Activated naive CD8-positive, alpha-beta T cell treated with anti-CD3 and anti-CD28 coated beads for 36 hours (primary cell): ENCODE measurements at places on chromosomes 13 and 19.

DNA sequence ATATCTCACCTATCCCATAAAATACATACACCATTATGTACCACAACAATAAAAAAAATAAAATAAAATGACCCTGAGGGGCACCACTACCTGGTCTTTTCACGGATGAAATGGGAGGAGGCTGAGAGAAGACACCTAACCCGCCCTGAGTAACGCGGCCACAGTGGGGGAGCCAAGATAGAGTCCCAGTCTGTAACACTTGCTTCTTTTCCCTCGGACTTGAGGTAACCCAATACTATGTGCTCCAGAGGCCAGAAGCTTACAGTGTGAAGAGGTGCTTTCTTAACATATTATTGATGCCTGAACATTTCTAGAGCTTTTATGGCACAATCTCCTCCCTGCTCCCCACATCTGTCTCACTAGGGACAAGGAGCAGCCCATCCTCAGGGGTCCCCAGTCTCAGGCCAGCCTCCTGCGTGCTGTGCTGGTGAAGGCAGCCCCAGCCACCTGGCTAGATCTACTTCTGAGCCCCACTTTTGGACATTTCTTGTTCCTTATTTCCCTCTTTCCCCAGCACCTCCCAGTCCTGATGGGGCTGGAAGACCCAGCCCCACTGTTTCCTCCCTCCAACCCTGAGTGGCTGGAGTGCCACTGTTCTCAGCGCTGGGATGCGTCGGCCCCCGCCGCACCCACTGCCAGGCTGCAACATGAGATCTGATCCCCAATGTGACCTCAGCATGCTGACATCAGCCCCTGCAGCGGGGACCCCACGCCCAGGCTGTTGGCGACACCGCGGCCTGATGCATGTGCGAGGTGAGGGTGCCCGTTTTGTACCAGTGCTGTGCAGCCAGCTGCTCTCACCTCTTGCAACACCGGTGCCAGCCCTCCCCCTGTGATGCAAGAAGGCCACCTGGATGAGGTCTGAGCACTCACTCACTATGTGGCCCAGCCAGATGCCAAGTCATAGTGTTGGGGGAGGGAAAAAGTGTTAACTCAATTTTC, 143.3 kb downstream of the DCLK1 start:
- DNase-seq = no peak

- no peak for DNase-seq
Measured at GRCh38 chr19:11198175-11198534, 810 bp upstream of the KANK2 start.

GRCh38 chr19:38412961-38413360, 10.1 kb downstream of the FAM98C start:
- no peak for DNase-seq

DNA sequence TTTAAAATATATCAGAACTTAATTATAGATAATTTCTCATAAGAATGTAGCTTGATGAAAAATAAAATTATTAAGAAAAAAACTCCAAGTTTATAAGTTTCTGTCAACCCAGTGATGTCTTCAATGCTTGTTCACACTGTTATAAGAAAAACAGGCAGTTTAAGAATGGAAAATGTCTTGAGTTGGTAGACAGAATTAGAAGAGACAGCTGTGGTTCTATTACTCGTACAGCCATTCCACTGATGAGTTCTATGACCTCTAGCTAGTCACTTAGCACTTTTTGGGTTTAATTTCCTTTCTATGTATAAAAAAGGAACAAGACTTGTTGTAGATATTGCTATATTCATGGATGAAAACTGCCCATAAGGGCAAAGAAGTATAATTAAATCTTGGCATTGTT, 1013.1 kb upstream of the ATXN8OS start:
- no peak for DNase-seq

DNA sequence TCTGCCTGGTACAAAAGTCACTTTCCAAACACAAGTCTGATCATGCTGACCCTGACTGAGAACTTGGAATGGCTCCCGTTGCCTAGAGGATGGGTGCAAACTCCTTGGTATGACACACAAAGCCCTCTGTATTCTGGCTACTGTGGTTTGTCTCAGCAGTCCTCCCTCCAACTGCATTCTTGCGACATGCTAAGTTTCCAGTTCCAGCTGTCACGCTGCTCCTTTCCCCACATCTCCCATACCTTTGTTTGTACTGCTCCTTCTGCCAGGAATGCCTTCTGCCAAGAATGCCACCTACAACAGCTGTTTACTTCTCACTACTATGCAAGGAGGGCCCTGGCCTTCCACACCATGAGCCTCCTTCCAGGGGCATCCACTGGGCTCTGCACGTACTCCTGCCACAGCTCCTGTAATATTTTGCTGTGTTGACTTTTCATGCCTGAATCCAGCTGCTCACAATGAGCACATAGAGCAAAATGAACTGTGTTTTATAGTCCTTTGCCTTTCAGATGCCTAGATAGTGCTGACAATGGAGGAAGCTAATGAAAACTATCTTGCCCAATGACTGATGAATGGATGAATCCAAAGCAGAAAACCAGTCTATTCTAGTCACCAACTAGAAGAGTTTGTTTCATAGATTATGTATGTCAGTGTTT, 543.7 kb downstream of the EFNB2 start:
- DNase-seq = no peak

- peak; percentile 2 for DNase-seq
Measured at GRCh38 chr13:98143157-98143553, 261 bp downstream of the FARP1 start.

DNA sequence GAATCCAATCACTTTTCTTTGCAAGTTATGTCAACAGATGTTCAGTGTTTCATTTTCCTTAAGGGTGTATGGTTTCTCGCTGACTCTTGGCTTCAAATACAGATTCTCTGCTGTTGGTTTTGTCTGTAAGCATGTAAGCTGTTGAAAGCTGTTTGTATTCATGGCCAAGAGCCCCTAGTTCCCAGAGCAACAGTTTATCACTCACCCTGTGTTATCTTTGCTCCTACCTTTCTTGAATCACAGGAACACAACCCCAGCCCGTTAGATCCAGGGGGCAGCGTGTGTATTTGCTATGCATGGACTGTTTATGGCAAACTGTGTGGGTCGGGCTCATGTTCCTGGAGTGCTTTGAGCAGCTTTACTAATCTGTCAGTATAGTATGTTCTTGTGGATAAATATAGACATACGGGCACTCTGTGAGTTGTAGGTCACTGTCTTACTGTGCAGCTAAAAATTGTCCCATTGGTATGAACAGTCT, 28.9 kb downstream of the FRY start:
- DNase-seq = no peak

DNA sequence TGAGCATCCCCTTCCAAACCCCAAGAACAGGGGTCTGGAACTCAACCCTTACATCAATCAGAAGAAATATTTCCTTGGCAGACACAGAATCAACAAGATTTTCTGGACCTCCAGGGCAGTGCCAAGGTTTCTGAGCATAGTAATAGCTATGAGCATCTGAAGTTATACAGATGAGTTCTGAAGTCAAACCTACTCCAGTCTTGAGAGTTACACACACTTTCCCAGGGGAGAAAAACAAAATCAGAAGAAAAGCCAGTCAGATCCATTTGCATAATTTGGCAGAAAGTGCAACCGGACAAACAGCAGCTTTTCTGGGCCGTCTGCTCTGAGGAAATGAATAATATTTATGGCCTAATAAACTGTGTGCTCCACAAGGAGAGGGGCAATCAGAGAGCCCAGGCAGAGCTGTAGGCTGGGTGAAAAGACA, 93.1 kb downstream of the KL start:
- no peak for DNase-seq

- no peak for DNase-seq
Measured at GRCh38 chr19:42498169-42498757, 30.0 kb downstream of the CEACAM1 start.

DNA sequence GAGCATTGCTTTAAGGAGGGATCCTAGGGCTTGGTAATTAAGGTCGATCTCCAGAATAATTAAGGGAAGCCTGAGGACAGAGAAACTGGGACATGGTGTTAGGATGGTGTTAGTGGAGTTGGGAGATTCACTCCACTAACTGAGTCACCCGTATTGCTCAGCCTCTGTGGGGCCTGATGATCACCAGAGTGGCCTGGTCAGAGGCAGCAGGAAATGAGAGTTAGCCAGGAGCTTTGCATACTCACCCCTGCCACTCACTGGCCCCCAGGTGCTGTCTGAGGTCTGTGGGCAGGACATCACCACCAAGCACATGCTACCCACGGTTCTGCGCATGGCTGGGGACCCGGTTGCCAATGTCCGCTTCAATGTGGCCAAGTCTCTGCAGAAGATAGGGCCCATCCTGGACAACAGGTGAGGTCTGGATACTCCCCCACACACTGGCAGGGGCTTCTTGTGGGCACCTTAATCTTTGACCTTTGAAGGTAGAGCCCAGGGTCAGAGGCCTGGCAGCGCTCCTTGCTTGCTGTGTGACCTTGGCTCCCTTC, 32.1 kb downstream of the PPP2R1A start:
- no peak for DNase-seq

DNA sequence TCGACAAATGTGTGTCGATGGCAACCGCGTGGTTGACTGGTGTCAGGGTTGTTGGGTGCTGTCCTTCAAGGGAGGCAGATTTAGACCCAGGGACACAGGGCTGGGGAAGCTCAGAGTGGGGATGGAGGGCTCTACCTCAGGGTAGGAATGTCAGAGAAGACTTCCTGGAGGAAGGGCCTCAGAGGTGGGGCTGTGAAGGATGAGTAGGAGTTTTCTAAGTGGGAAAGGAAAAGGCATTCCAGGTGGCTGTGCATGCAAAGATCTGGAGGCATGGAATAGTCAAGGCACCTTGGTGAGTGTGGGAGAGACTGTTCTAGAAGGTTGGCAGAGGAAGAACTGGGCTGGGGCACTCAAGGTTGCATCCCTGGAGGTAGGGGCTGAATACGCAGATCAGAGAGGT, 2.0 kb downstream of the NRTN start:
- DNase-seq = no peak

DNA sequence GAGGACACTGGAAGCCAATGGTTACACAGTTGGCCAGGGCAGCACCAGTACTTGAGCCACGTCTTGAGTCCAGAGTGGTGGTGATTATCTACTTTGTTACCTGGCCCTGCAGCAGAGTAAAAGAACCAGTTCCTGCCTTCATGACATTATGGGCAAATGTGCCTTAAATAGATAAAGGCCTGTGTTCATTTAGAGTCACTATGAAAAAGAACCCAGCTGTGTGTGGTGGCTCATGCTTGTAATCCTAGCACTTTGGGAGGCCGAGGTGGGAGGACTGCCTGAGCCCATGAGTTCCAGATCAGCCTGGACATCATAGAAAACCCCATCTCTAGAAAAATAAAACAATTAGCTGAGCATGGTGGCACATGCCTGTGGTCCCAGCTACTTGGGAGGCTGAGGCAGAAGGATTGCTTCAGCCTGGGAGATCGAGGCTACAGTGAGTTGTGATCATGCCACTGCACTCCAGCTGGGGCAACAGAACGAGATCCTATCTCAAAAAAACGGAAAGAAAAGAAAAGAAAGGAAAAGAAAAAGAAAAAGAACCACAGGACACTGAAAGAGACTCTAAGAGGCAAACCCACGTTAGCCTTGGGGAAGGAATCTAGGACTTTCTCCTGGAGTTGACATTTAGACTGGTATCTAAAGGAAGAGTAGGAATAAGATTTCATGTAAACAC, 3.4 kb upstream of the IRF2BP1 start:
- DNase-seq = no peak

- DNase-seq = peak; percentile 58
Measured at GRCh38 chr13:48731957-48732569, 78.3 kb downstream of the CYSLTR2 start.

GRCh38 chr13:64078480-64078936, 2662.9 kb upstream of the PCDH20 start:
- no peak for DNase-seq

DNA sequence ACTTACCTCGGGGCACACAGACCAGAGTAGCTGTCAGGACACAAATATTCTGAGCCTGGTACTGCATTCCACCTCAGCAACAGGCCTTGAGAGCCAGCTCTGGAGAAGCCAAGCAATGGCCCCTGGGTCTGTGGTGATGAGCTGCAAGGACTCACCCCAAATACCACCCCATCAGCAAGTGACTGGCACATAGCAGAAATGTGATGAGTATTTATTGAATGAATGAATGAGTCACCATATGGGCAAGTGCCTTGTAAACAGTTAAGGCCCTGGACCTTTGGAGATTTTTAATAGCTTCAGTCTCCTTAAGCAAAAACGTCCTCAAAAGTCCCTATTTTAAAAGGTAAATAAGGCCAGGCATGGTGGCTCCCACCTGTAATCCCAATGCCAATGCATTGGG, 18.2 kb downstream of the GSX1 start:
- no peak for DNase-seq

- DNase-seq = no peak
Measured at GRCh38 chr13:25744178-25744577, 307.6 kb downstream of the SHISA2 start.

DNA sequence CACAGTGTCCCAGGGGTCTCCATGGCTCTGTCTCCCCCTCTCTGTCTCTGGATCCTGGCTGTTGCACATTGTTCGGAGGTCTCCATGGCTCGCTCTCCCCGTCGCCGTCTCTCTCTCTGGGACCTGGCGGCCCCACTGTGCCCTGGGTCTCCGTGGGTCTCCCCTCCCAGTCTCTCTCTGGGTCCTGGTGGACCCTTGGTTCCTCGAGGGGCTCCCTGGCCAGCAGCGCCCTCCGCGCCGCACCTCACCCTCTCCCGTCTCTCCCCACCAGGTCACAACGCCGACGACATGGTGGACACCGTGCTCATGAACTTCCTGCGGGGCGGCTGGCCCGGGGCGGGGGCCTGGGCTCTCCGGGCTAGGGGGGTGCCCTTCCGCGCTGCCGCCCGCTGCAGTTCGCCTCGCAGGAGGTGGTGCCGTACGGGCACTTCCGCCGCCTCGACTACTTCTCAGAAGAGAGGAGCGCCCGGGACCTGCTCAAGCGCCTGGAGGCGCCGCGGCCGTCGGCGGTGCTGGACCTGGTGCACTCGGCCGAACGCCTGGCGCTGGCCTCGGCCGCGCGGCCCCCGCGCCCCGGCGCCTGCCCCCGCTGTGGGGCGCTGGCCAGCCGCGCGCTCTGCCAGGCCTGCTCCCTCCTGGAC, 29.1 kb downstream of the SIGLEC5 start:
- peak; percentile 24 for DNase-seq

- DNase-seq = no peak
Measured at GRCh38 chr13:110118106-110118505, 188.9 kb downstream of the COL4A1 start.

DNA sequence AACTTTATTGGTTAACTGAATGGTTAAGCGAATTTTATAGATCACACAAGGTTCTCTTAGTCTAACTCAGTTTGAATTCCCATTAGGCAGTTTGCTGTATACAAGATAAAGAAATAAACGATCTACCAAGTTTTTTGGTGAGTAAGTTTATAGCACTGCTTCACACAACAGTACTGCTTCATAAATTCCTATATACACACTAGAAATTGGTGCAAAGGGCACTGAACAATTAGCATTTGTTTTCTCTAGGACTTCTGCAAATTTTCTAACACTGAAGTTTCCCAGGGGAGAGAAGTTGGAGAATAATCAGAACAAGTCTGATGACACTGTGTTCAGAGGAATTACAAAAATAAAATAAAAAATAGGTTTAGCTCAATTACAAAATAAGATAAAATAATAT, 1138.8 kb upstream of the PCDH9 start:
- no peak for DNase-seq

DNA sequence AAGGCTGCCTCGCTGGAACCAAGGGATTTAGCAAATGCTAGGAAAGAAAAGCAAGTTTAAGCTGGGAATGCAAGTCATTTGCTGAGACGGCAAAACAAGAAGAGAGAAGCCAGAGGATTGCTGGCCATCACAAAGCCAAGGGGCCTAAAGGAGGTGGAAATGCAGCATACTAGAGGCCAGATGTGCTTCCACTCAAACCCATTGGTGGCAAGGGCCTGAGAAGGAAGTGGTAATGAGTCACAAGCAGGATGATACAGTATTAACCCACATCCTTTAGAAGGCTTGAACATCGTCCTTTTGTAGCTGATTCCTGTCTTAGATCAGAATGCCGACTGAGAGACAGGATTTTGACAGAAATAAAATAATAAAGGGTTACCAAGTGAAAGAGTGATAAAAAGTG, 68.2 kb downstream of the ITGBL1 start:
- peak; percentile 10 for DNase-seq
